LHCN-M2 (cell line): ENCODE measurements at places on chromosomes 3 and 15.

DNA sequence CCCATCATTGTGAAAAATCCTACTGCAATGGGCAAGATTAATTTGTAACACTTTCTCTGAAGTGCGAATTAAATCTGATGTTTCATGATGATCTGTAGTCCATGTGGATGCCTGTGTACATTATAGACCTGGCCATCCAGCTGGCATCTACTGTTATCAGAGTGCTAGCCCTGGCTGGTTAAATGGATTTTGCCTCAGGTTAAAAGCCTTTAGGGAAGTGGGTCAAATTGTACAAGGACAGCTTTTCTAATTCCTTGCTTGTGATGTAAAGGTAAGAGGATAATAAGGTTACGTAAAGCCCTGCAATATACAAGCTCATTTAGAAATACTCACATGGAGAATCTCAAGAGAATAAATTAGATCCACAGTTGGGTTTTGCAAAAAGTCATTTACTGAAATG lies 138.2 kb downstream of the EPHA3 start:
- no peak for DNase-seq

DNA sequence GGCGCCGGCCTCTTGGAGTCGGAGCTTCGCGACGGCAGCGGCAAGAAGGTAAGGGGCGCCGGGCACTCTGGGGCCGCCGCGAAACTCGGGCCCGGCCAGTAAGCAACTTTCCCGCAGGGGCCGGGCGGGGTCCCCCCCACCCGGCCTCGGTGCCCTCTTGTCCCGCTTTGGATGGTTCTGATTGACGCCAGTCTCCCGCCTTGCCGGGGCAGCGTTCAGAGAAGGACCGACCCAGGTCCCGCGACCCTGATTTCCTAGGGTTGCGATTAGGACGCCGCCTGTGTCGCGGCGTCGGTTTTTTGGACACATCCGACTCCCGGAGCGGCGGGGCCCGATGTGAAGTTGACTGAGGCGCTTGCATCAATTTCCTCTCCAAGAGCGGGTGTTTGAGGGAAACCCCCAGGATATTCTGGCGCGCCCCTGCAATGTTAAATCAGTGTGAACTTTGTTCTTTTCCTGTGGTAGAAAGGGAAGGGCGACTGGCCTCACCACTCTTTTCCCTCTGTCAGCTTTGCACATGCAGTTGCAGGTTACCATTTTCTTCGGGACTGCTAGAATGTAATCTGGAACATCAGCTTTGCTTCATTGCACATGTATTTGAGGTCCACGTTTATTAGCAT lies 755 bp downstream of the PDE8A start:
- DNase-seq = no peak

GRCh38 chr3:48596676-48597407 lies 1.7 kb upstream of the COL7A1 start:
- no peak for DNase-seq

DNA sequence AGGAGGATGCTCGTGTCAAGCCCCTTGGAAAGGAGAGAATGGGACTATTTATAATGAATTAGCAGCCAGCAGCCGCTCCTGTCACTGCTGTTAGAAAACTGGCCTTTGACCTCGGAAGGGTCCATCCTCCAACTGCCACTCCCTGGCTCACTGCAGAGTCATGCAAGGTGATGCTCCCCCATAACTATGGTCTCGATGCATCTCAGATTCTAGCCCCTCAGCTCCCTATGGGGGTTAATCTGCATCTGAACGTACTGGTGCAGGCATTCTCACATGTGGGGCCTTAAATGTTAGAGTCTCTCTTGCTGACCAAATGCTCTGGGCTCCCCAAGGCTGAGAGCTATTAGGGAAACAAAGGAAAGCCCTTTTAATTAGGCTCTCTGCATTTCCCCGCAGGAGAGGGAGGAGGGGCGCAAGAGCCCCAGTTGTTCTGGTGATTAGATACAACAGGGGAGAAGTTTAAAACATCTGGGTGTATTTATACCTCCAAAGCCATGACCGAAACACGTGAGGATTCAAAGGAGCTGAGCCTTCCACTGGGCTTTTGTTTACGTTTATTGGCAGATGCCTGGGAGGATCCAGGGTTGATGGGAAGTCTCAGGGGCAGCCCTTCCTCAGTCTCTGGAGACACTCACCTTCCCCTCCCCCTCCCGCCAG lies 182.5 kb downstream of the OPA1 start:
- no peak for DNase-seq

GRCh38 chr3:15535732-15536131 lies 14.2 kb upstream of the COLQ start:
- DNase-seq = no peak

GRCh38 chr3:188764609-188765008 lies 407.2 kb upstream of the TPRG1 start:
- no peak for DNase-seq

- no peak for DNase-seq
Observed at GRCh38 chr15:92655178-92655995, at the start of gene FAM174B. Gene FAM174B, minus strand, starts transcription at chr15:92655775.

GRCh38 chr3:188583341-188584161 lies 429.6 kb downstream of the LPP start:
- DNase-seq = no peak

- DNase-seq = no peak
Observed at GRCh38 chr3:11914651-11915050, 68.0 kb upstream of the TAMM41 start.

- no peak for DNase-seq
Observed at GRCh38 chr3:38133557-38134405, 3.1 kb downstream of the ACAA1 start.

- peak; percentile 87 for DNase-seq
Observed at GRCh38 chr3:190497811-190498210, 16.1 kb upstream of the IL1RAP start.

DNA sequence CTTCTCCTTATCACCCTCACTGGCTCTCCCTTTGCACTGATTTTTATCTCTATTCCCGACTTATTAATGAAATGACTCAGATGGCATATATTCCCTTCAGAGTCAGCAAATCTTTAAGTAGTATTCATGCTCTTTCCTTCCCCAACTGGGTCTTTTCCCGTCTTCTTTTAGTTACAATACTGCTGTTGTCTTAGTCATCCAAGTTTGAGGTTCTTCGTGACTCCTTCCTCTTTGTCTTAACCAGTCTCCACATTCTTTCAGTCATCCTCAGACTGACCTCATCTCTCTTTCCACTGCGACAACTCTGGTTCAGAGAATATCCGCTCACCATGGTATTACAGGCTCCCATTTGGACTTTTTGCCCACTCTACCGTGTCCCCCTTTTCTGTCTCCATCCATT lies 12.4 kb downstream of the WDR5B start:
- DNase-seq = peak; percentile 25
